ENCODE measurements at places on chromosomes 1 and 21.

DNA sequence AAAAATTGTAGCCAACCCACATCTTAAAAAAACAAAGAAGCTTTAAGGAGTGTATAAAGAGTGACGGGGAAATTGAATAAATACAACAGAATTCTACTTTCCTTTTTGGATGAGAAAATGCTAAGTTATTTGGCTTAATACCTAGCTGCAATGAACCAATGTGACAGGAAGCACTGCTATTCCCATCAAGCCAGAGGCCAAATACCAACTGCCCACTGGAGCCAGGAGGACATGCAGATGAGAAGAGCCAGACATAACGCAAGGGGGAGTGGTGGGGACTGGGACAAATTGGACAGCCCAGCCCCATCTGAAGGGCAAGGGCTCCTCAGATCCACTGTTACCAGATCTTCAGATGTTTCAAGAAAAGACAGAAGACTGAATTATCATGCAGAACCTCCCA, 25.7 kb downstream of the DNAJC11 start:
- no peak for DNase-seq

DNA sequence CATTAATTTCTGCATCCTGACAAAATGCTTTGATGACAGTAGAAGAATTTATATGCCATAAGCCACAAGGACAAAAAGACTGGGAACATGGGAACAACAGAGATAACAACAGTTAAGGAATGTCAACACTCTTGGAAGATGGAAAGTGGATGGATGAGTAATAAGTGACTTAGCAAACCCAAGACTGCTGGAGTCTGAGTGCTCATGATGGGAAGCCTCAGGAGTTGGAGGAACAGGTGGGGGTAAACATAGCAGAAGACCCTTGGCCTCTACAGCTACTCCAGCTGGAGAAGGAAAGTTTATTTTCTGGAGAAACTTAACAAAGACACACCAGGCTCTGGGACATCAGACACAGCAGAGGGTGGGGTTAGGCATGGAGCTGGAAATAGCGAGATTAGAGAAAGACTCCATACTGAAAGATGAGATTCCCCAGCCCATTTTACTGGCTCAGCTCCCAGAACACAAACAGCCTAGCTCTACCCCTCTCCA, 13.6 kb downstream of the G0S2 start:
- DNase-seq = peak; percentile 25

DNA sequence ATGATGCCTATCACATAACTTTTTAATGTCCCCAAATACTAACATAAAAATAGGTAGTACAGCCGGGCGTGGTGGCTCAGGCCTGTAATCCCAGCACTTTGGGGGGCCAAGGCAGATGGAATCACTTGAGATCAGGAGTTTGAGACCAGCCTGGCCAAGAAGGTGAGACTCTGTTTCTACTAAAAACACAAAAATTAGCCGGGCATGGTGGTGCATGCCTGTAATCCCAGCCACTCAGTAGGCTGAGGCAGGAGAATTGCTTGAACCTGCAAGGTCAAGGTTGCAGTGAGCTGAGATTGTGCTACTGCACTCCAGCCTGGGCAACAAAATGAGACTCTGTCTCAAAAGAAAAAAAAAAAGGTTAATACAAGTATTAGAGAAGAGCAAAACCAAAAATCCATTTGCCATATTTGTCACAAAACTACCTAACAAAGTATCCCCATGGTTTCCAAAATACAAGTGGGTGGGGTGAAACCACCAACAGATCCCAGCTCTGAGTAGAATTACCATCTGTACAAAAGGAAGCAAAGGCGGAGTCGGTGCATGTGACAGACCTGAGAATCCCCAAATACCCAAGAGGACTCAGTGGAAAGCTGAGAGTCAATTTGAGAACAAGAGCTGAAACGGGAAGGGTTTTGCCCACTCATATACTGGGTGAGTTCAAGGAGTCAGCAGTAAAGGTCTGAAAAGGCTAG, 113.2 kb downstream of the TOMM20 start:
- DNase-seq = no peak

DNA sequence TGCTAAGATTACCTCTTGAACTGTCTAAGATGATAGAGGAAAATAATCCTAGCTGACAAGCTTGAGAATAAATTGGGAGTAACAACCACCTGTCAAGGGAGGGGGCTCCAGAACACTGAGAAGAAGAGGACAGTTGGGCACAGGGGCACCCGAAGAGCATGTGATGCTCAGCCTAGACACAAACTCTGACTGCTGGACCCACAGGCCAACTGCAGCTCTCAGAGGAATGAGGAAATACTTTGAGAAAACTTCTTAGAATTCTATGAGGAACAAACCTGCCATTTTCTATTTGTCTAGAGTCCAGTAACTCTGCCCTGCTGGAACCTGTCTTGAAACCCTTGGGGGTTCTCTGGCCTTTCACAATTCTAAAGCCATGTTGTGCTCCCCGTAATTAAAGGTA, 124.1 kb upstream of the KCNK2 start:
- DNase-seq = no peak

DNA sequence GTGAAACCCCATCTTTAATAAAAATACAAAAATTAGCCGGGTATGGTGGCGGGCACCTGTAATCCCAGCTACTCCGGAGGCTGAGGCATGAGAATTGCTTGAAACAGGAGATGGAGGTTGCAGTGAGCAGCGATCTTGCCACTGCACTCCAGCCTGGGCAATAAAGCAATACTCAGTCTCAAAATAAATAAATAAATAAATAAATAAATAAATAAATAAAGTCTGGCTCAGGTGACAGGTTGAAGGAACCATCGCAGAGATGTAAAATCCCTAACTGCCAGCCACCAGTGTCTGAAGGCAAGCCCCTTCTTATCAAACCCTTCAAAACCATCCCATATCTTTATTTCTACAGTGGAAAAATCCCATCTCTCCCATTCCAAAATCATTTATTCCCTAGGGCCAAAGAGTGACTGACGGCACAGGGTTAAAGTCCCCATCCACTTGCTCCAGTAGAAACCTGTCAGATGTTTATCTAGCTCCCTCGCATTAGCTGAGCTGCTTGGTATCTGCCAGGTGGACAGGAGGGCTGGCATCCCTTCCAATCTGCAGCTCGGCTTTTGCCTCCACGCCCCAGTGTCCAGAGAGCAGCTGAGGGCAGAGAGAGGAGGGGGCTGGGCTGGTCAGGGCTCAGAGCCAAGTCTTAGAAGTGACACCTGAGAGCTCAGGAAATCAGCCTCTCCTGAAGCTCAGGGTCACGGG, 5.0 kb downstream of the CSRP1 start:
- DNase-seq = peak; percentile 1

DNA sequence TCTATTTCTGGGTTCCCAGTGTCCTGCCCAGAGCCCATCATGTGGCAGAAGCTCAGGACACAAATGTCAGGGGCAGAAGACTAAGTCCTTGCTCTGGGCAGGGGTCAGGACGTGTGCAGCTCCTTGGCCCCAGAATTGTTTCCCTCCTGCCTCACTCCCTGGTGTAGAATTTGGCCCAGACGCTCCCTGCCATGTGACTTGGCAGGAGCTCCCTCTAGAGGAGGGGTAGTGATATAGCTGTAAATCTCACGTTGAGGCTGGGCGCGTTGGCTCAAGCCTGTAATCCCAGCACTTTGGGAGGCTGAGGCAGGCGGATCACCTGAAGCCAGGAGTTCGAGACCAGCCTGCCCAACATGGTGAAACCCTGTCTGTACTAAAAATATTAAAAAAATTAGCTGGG, 91.2 kb downstream of the UBIAD1 start:
- DNase-seq = no peak

GRCh38 chr1:167369933-167370332, 148.4 kb downstream of the CD247 start:
- DNase-seq = no peak

DNA sequence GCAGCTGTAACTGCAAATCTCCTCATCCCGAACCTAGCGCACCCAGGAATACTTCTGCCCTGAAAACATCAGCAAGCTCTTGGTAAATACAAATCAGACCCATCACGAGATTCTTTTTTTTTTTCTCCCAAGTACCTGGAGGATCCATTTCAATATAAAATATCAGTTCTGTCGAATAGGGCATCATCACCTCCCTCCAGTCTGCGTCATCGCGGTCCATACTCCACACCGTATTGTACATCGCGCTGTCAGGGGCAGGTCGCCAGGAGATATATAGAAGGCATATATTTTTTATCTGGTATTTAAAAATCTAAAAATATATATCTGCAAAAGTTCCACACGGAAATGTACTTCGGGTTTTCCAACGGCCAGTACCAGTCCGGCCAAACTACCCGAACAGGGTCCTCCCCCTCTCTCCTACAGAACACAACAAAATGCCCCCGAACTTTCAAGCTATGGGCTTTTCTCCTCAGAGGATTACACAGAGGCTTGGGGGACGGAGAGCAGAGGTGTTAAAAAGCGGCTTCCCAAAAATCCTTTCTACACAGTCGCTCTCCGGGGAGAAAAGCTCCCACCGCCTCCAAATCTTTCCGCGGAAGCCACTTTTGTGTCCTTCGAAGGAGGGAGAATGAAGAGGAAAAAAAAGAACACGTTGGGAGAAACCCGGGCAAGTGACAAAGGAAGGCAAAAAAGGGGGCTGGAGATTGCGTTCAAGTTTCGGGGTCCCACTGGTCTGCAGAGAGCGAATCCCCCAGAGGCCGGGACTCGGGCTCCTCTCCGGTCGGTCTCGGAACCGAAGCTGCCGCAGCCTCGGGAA, 509 bp downstream of the PIK3R3 start:
- no peak for DNase-seq

DNA sequence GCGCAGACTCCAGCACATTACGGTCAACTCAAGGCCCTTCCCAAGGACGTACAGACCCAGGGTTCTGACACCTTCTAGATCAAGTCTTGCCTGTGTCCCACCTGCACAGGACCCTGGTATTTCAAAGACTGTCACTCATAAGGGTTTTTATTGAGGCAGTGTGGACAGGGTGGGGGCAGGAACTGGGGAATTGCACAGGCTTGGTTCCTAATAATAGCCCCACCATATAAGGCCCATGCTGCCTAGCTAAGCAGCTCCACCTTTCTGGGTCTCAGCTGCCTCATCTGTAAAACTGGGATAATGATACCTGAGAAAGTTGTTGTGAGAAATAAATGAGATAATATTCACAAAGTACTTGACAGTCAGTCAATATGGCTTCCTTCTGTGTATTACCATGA, 55.3 kb upstream of the PUM1 start:
- no peak for DNase-seq

GRCh38 chr1:185438936-185439335, 121.9 kb upstream of the IVNS1ABP start:
- DNase-seq = no peak

All from AG08396 (cell line).